ENCODE measurements at places on chromosomes 6 and 20.

DNA sequence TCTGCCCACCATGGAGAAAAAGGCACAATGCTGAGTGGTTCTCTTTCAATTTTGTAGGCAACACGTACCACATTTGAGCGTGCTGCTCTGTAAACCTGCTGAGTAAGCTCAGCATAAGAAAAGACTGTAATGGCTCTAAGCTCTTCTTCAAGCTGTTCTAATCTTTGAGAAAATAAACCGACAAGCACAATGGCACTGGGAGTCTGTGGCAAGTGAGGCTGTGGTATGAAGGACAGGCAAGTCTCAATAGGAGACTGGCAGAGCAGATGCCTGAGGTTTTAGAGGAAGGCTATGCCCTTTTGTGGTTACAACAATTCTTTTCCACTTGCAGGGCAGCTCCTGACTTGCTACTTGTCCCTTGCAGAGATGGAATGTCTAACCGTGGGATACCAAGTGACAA is 136.7 kb upstream of the EXOC2 start:
- DNase-seq = no peak

- no peak for DNase-seq
Observed at GRCh38 chr20:40657526-40657925, 31.5 kb downstream of the MAFB start.

- no peak for DNase-seq
Observed at GRCh38 chr6:161963634-161964234, 689.9 kb upstream of the AGPAT4 start.

GRCh38 chr6:106181664-106182418 is 95.7 kb downstream of the PRDM1 start:
- no peak for DNase-seq

DNA sequence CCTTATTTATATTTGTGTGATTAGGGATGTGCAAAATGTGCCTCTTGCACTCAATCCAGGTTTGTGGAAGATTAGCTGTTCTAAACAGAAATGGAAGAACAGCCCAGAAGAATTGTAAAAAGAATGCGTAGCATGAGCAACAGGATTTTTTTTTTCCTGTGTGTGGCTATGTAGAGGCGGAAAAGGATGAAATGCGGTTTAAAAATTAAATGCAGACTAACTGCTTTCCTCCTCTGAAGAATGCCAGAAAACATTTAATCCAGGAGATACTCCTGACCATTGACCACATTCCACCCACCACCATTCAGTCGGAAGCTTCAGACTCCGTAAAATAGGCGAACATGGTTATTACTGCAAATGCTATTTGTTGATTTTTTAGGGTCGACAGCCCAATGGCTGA is 83.4 kb downstream of the BMP6 start:
- no peak for DNase-seq

GRCh38 chr20:39946931-39947330 is 742.1 kb downstream of the MAFB start:
- DNase-seq = no peak

GRCh38 chr6:11323666-11324452 is 91.4 kb upstream of the NEDD9 start:
- DNase-seq = no peak

Measured in GM12891 (cell line).